Neuronal stem cell (in vitro differentiated cells): ENCODE measurements at places on chromosomes 5 and 9.

- H3K4me3 ChIP-seq = peak overlapping the region; percentile 70
- no peak for DNase-seq
- no peaks in the 10 kb centered on the region for H3K27me3 ChIP-seq
Observed at GRCh38 chr9:120712539-120713031, 1.7 kb downstream of the MEGF9 start.

DNA sequence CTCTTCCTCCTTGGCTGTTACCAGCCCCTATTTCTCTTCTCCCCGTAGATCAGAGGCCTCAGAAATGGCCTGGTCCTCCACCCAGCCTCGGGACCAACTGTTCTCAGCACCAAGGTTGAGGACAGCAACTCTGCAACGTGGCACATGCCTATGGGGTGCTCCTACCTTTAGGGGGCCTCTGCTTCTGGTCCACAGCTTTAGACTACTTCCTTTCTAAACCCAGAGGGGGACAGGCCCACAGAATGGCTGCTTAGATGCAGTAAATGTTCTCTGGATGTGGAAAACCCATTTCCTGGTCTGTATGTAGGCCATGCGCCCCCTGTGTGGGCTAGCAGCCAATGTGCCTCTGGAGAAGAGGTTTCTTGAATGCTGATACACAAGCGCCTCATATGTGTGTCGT lies 68.4 kb downstream of the NRG2 start:
- no peak for DNase-seq
- H3K27ac ChIP-seq = no peak overlapping the region
- no peaks in the 10 kb centered on the region for H3K4me1 ChIP-seq
- no peaks in the 10 kb centered on the region for H3K27me3 ChIP-seq

GRCh38 chr5:146565764-146566367 lies 49.9 kb upstream of the GPR151 start:
- H3K27ac ChIP-seq = no peak overlapping the region
- H3K4me3 ChIP-seq = no peak overlapping the region
- no peaks in the 10 kb centered on the region for H3K36me3 ChIP-seq
- peak; percentile 46 for DNase-seq
- H3K4me1 ChIP-seq = peaks cover 4% of the 10 kb centered on the region
- H3K27me3 ChIP-seq = no peaks in the 10 kb centered on the region

GRCh38 chr5:501105-501830 lies 23.0 kb downstream of the SLC9A3 start:
- H3K27ac ChIP-seq = no peak overlapping the region
- no peaks in the 10 kb centered on the region for H3K4me1 ChIP-seq
- no peak for DNase-seq
- peaks cover 2% of the 10 kb centered on the region for H3K27me3 ChIP-seq
- H3K4me3 ChIP-seq = no peak overlapping the region

DNA sequence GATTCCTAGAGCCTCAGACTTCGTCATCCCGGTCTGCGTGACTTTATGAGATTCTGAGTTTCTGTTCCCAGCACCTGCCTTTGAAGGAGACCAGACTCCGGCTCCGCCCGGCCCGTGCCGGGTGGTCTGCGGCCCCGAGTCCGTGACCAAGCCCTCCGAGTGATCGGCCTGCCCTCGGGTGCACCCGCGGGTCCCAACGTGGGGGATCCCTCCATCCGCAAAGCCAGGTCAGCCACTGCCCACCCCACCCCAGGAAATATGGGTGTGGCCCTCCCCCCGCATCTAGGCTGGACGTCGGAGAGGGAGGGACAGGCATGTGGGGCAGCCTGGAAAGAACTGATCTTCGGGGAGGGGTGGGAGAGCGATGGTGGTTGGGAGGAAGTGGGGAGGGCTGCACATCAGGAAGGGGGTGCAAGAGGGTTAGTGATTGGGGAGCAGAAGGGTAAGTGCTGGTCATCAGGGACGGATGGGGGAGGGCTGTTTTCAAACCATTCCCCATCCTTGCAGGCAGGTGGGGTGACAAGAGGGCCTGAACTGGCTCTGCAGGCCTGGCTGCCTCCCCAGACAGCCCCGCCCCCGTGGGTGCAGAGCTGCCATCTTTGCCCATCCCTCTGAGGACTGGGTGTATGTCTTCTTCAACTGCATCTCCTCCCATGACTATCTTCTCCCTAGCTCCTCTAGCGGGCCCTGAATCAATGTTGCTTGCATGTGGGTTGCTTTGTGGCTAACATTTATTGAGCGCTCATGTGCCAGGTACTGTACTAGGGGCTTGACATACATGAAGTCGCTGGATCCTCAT lies 747 bp downstream of the LRSAM1 start:
- H3K36me3 ChIP-seq = peaks cover 29% of the 10 kb centered on the region
- H3K27me3 ChIP-seq = no peaks in the 10 kb centered on the region
- H3K27ac ChIP-seq = no peak overlapping the region

DNA sequence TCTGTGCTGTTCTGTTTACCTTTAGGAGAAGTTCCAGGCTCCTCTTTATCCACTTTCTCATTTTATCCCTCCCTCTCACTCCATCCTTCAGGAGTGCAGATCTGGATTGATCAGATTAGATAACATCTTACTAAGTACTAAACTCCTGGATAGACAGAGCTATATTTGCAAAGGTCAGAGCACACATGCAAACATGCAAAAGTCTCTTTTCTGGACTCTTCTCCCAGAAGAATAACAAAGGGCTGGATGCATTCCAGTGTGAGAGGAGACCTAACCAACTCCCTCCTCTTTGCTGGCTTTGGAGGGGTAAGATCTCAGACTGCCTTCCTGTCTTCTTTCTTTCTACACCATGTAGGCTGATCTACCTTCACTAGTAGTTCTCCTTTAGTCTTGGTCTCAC lies 21.4 kb downstream of the GARNL3 start:
- H3K27ac ChIP-seq = no peak overlapping the region
- H3K4me1 ChIP-seq = peaks cover 2% of the 10 kb centered on the region
- H3K36me3 ChIP-seq = no peaks in the 10 kb centered on the region
- H3K4me3 ChIP-seq = no peak overlapping the region
- H3K27me3 ChIP-seq = no peaks in the 10 kb centered on the region
- DNase-seq = no peak

DNA sequence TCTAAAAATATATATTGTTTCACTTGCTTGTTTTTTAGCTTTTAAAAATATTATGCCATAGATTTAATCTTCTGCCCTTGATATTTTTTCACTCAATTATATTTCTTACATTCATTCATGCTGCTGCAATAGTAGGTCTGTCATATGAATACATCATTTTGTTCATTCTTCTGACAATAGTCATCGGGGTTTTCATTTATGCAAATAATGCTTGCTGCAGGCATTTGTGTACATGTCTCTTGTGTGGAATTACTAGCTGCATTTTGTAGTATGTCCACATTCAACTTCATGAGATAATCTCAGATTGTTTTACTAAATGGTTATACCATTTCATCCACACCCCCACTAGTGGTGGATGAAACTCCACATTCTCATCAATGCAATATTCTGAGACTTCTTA lies 5.3 kb upstream of the PLPP1 start:
- H3K36me3 ChIP-seq = no peaks in the 10 kb centered on the region
- H3K4me3 ChIP-seq = no peak overlapping the region
- H3K27ac ChIP-seq = no peak overlapping the region
- no peak for DNase-seq

- no peaks in the 10 kb centered on the region for H3K4me1 ChIP-seq
- H3K27me3 ChIP-seq = no peaks in the 10 kb centered on the region
- no peak for DNase-seq
- no peak overlapping the region for H3K4me3 ChIP-seq
- H3K36me3 ChIP-seq = no peaks in the 10 kb centered on the region
Observed at GRCh38 chr5:136423944-136424606, 58.7 kb upstream of the TRPC7 start.

GRCh38 chr5:140992828-140993227 lies 26.6 kb downstream of the PCDHAC2 start:
- H3K4me3 ChIP-seq = no peak overlapping the region
- no peaks in the 10 kb centered on the region for H3K36me3 ChIP-seq
- no peak overlapping the region for H3K27ac ChIP-seq
- peaks cover 23% of the 10 kb centered on the region for H3K4me1 ChIP-seq
- H3K27me3 ChIP-seq = no peaks in the 10 kb centered on the region

DNA sequence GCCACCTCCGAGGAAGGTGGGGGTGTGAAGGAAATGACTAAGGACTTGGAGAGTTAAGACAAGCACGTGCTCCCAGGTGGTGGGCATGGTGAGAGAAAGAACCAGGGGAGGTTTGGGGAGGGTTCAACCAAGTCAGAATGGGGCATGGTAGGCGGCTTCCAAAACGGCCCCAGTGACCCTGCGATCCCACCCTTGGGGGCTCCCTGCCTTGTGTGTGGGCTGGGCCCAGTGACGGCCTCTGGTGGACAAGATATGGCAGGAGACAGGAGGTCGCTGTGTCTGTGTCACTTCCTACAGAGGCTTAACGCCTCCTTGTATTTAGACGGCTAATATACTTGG lies 51.3 kb upstream of the IRX4 start:
- H3K36me3 ChIP-seq = no peaks in the 10 kb centered on the region
- H3K4me3 ChIP-seq = no peak overlapping the region
- no peak for DNase-seq
- no peaks in the 10 kb centered on the region for H3K27me3 ChIP-seq
- no peak overlapping the region for H3K27ac ChIP-seq

GRCh38 chr5:60410427-60410826 lies 289.5 kb downstream of the DEPDC1B start:
- no peaks in the 10 kb centered on the region for H3K36me3 ChIP-seq
- no peak overlapping the region for H3K4me3 ChIP-seq
- no peaks in the 10 kb centered on the region for H3K27me3 ChIP-seq
- no peak for DNase-seq

GRCh38 chr5:61319388-61320146 lies 12.5 kb upstream of the ZSWIM6 start:
- no peaks in the 10 kb centered on the region for H3K36me3 ChIP-seq
- peak; percentile 48 for DNase-seq
- no peak overlapping the region for H3K4me3 ChIP-seq
- no peak overlapping the region for H3K27ac ChIP-seq
- no peaks in the 10 kb centered on the region for H3K27me3 ChIP-seq
- peaks cover 7% of the 10 kb centered on the region for H3K4me1 ChIP-seq

DNA sequence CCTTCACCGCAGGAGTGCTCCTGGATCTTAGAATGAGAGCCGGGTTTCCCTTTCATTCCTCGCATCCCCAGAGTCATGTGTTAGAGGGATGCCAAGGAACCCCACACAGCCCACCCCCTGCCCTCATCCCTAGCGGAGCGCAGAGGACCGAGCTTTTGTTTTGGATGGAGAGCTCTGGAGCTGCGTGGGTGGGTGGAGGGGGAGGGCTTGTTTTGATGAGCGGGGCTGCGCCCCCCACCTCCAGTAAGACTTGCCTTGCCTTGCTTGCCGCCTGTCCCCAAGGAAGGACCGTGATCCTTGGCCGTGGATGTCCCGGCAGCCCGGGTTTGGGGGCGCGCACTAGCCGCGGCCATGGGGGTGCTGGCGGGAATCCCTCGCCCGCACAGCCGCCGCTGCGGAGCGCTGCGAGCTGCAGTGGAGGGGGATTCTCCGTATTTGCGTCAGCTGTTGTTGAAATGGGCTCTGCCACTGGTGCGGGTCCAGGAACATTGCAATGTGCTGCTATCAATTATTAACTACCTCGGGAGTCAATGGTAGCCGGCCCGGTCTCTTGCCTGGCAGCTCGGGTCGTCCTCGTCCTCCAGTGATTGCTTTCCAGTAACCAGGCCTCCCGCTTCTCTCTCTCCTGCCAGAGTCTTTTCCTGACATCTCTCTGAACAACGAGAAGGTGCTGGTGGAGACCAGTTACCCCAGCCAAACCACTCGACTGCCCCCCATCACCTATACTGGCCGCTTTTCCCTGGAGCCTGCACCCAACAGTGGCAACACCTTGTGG lies 1.0 kb downstream of the EGR1 start:
- peaks cover 15% of the 10 kb centered on the region for H3K36me3 ChIP-seq
- no peak overlapping the region for H3K27ac ChIP-seq
- DNase-seq = no peak
- H3K27me3 ChIP-seq = peaks cover 17% of the 10 kb centered on the region
- peak overlapping the region; percentile 95 for H3K4me3 ChIP-seq
- peaks cover 30% of the 10 kb centered on the region for H3K4me1 ChIP-seq

DNA sequence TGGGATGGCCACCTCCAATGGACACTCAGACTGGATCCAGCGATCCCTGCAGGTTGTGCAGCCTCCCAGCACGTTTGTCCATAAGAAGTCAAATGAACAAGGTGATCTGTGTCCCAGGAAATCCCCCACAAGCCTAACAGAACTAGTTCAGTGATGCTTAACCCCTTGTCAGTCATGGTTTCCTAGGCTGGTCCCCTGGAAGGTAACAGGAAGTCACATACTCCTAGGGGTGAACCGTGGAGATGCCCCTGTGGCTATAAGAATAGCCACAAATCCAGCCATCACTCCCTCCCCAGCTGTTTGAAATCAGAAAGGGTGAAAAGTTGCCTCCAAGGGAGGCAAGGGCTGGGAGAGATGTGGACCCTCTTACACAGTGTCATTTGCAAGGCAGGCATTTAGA lies 22.5 kb downstream of the PAX5 start:
- no peaks in the 10 kb centered on the region for H3K27me3 ChIP-seq
- no peak overlapping the region for H3K27ac ChIP-seq
- H3K36me3 ChIP-seq = peaks cover 96% of the 10 kb centered on the region
- no peak for DNase-seq
- H3K4me1 ChIP-seq = peaks cover 2% of the 10 kb centered on the region

- no peaks in the 10 kb centered on the region for H3K4me1 ChIP-seq
- no peak for DNase-seq
- no peak overlapping the region for H3K27ac ChIP-seq
- no peaks in the 10 kb centered on the region for H3K36me3 ChIP-seq
- H3K4me3 ChIP-seq = no peak overlapping the region
- H3K27me3 ChIP-seq = no peaks in the 10 kb centered on the region
Observed at GRCh38 chr9:72332351-72332750, 32.7 kb downstream of the ZFAND5 start.

DNA sequence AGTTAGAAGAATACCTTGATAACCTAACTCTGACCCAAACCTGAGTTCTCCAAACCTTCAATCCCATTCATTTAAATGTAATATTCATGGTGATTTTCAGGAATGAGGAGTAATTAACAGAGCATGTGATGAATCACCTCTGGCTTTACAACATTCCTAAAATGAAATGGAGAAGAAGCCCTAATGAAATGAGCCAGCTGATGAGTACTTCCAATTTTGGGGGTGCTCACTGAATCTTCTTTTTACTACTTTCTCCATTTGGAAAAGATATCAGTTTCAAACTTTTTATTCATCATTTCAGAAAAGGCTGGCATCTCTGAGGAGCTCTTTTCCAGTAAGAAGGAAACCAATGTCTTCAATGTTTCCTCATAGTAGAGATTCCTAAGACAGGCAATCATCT lies 2.9 kb upstream of the SPINK5 start:
- H3K4me3 ChIP-seq = no peak overlapping the region
- no peaks in the 10 kb centered on the region for H3K27me3 ChIP-seq
- H3K27ac ChIP-seq = no peak overlapping the region
- H3K36me3 ChIP-seq = no peaks in the 10 kb centered on the region
- no peaks in the 10 kb centered on the region for H3K4me1 ChIP-seq

DNA sequence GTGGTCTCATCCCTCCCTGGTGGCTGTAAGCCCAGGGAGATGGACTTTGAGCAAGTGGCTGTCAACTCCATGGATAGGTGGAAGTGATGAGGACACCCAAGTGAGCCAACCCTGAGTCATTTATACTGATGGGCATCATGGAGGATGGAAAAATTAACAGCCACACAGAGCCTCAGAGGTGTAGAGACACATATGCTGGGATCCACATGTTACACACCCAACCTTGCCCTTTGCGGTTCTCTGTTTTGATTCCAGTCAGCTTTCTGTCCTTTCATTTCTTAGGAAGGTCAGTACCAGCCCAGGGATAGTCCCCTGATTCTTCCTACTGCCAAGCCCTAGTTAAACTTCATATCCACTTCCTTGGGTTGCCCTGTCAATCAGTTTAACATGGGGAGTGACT lies 51.9 kb downstream of the PSAT1 start:
- no peaks in the 10 kb centered on the region for H3K36me3 ChIP-seq
- no peak overlapping the region for H3K27ac ChIP-seq
- H3K27me3 ChIP-seq = no peaks in the 10 kb centered on the region
- no peaks in the 10 kb centered on the region for H3K4me1 ChIP-seq
- DNase-seq = no peak
- no peak overlapping the region for H3K4me3 ChIP-seq
